Osteoblast (primary cell): ENCODE measurements at places on chromosomes 6 and 20.

DNA sequence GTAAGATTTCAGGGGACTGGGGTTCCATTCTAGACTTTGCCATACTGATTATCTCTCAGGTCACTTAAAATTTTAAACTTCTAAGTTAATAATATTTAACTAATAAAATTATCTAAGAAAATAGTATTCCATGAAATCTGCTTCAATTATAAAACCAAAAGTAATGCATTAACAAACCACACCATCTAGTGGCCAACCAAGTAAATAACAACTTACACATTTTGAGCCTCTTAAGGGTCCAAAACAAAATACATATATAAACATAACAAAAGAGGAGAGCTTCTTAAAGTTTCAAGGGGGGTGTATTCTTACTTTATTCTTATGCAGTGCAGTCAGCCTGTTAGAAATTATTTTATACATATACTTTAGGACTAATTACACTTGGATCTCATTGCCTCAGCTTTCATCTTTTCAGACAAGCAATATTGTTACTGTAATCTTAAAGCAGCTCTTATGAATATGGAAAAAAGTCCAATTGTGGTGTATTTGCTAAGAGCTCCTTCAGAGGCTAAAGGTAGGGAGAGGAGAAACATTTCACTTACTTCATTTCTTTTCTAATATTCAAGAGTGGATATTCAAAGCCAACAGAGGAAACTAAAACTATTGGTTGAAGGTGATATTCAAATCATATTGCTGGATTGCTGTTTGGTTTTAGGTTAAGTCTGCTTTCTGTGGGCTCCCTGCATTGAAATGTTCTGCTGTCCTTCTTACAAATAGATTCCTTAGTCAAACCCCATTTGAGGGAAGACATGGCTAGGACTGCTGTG is 199.7 kb upstream of the SIM1 start:
- H3K36me3 ChIP-seq: no peaks in the 10 kb centered on the region
- no peak overlapping the region for H3K4me3 ChIP-seq
- peaks cover 12% of the 10 kb centered on the region for H3K4me1 ChIP-seq

DNA sequence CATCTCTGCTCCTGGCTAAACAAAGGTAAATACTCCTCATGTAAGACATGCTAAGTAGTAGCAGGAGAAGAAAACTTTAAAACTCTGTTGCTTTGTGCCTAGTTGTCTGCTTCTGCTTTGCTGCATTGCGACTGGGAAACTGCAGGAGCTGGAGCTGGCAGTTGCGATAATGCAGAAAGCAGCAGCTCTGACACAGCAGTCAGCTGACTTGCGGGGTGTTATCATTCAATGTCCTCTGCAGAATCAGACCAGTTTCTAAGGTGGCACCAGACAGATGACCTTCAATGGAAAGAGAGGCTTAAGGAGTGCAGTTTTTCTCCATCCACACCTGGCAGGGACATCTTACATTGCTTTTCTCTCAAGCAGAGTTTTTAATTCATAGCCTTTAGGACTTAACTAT is 69.9 kb upstream of the SOX4 start:
- H3K36me3 ChIP-seq: no peaks in the 10 kb centered on the region
- no peaks in the 10 kb centered on the region for H3K4me1 ChIP-seq
- no peak overlapping the region for H3K27ac ChIP-seq
- no peak for DNase-seq
- peaks cover 6% of the 10 kb centered on the region for H3K27me3 ChIP-seq

GRCh38 chr20:64006490-64006889 is 25.6 kb downstream of the PRPF6 start:
- no peak overlapping the region for H3K4me3 ChIP-seq
- H3K27ac ChIP-seq: no peak overlapping the region
- no peaks in the 10 kb centered on the region for H3K4me1 ChIP-seq
- no peaks in the 10 kb centered on the region for H3K27me3 ChIP-seq
- H3K36me3 ChIP-seq: peaks cover 59% of the 10 kb centered on the region

GRCh38 chr6:144094731-144095133 is 641 bp downstream of the SF3B5 start:
- no peaks in the 10 kb centered on the region for H3K36me3 ChIP-seq
- no peaks in the 10 kb centered on the region for H3K27me3 ChIP-seq
- H3K4me1 ChIP-seq: peaks cover 17% of the 10 kb centered on the region

DNA sequence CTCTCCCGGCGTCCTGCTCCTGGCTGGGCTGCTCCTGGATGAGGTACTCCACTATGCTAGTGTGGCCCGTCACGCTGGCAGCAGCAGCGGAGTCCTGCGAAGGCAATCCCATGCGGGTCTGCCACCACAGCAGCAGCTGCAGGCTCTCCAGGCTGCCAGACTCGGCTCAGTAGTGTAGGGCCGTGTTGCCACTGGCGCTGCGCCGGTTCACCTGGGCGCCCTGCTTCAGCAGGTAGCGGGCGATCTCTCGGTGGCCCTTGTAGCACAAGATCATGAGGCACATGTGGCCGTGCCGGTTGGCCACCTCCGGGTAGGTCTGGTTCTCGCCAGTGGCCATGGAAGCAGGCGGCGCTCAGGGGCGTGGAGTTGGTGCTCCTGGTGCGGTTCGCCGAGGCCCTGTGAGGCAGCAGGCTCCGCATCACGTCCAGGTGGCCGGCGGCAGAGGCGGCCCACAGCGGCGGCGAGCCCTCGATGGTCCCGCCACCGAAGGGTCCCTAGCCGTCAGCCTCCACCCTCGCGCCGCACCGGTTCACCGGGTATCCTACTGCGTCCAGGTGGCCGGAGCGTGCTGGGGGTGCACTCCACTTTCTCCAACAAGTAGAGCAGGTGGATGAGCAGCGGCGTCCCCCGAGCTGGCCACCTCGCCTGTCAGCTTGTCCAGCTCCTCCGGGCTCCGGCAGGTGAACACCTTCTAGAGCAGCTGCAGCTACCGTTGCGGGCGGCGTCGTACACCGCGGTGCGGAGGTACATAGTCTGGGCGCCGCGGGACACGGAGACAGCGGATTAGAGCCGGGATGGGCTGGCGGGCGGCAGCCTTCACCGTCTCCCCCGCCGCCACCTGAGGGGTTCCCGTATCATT is 19.8 kb downstream of the RFPL4B start:
- no peak for DNase-seq
- peak overlapping the region; percentile 9 for H3K4me3 ChIP-seq
- no peaks in the 10 kb centered on the region for H3K36me3 ChIP-seq
- H3K4me1 ChIP-seq: peaks cover 7% of the 10 kb centered on the region

GRCh38 chr6:116404696-116405095 is 33.9 kb downstream of the DSE start:
- H3K27ac ChIP-seq: peak overlapping the region; percentile 87
- no peaks in the 10 kb centered on the region for H3K27me3 ChIP-seq
- H3K4me3 ChIP-seq: no peak overlapping the region
- no peak for DNase-seq
- peaks cover 52% of the 10 kb centered on the region for H3K4me1 ChIP-seq
- peaks cover 17% of the 10 kb centered on the region for H3K36me3 ChIP-seq

GRCh38 chr6:18562726-18563125 is 175.6 kb downstream of the RNF144B start:
- no peaks in the 10 kb centered on the region for H3K36me3 ChIP-seq
- H3K4me1 ChIP-seq: no peaks in the 10 kb centered on the region
- no peak overlapping the region for H3K4me3 ChIP-seq
- no peak overlapping the region for H3K27ac ChIP-seq

DNA sequence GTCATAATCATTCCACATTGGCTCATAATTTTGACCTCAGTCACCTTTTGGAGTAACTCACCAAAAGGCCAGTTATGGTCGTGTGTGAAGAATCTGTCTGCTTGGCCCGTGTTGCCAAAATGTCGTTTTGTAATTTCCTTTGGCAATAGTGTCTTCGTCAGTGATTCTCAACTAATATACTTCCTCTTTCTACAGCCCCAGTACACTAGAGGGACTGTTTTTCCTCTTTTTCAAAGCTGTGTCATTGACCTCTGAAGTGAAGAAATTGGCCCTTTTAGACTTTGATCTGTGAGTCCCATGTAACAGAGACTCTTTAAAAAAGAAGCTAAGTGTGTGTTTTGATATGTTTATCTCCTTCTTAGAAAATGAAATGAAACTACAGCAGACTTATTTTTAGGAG is 5.2 kb downstream of the FOXO3 start:
- H3K27me3 ChIP-seq: no peaks in the 10 kb centered on the region
- DNase-seq: no peak
- peaks cover 22% of the 10 kb centered on the region for H3K36me3 ChIP-seq
- H3K27ac ChIP-seq: peak overlapping the region; percentile 87

DNA sequence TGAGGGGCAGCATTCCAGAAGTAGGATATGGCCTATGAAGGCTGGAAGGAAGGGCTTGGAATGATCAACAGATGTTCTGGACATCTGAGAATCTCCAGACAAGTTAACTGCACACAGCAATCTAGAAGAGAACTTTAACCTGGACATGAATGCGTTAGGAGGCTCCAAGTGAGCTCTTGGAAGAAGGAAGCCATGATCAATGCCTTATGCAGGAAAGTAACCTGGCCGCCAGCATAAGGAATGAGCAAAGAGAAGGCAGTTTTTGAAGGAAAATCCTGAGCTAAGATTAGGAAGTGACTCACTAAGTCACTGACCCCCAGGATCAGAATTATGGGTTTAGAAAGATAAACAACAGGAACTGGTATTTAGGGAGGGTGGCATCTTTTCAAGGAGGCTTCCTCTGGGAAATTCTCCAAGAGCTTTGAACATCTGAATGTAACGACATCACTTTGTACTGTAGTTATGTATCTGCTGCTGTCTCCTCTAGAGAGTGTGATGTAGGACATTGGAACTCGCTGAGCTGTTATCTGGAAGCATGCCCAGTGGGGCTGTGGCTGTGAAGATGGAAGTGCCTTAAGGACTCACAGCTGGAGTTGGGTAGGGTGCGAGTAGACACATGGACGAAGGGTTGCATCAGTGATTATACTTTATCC is 236.8 kb downstream of the PACRG start:
- H3K27me3 ChIP-seq: no peaks in the 10 kb centered on the region
- H3K4me3 ChIP-seq: no peak overlapping the region
- DNase-seq: peak; percentile 83
- H3K4me1 ChIP-seq: peaks cover 9% of the 10 kb centered on the region
- no peaks in the 10 kb centered on the region for H3K36me3 ChIP-seq
